GM04503 (cell line): ENCODE measurements at places on chromosomes 5 and 9.

- no peak for DNase-seq
Measured at GRCh38 chr9:95325221-95325620, 7.7 kb upstream of the FANCC start.

GRCh38 chr9:78112004-78112403, 80.4 kb upstream of the GNAQ start:
- DNase-seq: no peak

- no peak for DNase-seq
Measured at GRCh38 chr5:160800375-160801275, 51.4 kb downstream of the ATP10B start.

DNA sequence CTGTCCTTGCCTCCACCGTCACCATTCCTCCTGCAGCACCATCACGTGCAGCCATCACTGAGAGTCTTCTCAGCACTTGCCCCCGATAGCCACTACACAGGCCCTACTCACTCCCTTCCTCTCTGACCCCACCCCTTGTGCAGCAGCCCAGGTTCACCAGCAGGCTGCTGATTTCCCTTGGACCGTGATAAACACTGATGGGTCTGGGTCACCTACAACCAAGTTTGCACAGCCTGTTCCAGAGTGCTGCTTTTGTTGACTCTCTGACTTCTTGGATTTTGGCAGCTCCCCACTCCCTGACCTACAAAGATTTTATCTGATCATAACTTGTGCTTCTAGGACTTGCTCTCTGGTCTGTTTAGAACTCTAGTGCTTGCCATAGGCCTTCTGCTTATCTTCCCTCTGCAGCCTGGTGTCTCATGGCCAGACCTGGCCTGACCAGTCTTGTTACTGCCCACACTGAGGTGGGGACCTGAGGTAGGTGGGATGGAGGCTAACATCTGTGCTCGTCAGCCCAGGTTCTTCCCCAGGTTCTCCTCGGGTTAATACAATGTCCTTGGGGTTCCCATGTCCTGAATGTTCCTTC, 109.3 kb downstream of the TARS1 start:
- DNase-seq: no peak

DNA sequence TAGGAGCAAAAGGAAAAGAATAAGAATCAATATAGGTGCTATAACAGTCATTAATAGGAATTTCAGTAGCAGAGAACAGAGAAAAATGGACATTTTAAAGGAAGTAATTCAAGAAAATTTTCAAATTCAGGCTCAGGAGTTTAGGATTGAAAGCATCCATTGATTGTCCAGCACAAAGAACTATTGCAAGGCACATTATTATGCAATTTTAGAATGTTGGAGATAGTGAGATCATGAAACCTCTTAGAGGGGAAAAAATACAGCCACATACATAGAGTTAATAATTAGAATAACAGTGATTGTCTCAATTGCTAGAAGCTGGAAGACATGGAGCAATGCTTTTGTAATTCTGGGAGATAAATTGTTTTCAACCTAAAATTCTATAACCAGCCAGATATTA, 31.5 kb downstream of the CNTLN start:
- no peak for DNase-seq

DNA sequence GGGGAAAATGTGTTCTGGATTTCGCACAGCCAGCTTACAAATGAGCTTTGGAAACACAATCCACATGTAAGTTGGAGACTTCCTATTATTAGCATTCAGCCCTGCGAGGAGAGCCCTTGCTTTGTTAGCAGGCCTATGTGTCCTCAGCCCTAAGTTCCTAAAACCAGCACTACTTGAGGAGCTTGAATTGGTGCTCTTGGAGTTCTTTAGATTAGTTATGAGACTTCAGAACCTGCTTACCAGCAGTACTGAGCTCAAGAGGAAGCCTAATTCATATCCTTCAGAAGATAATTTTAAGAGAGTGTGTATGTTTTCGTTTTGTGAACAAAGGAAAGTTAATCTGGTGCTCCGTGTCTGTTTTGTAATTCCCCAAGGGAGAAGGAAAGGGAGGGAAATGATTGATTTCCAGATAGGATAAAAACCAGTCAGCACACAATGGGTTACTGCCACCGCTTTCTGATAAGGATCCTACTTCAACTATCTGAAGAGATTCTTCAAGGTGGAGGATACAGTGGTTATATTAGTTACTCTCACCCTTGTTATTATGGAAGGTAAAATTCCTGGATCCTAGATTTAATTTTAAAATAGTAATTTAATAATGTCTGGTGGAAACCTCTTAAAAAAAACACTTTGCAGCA, 35.2 kb downstream of the PIK3R1 start:
- no peak for DNase-seq

DNA sequence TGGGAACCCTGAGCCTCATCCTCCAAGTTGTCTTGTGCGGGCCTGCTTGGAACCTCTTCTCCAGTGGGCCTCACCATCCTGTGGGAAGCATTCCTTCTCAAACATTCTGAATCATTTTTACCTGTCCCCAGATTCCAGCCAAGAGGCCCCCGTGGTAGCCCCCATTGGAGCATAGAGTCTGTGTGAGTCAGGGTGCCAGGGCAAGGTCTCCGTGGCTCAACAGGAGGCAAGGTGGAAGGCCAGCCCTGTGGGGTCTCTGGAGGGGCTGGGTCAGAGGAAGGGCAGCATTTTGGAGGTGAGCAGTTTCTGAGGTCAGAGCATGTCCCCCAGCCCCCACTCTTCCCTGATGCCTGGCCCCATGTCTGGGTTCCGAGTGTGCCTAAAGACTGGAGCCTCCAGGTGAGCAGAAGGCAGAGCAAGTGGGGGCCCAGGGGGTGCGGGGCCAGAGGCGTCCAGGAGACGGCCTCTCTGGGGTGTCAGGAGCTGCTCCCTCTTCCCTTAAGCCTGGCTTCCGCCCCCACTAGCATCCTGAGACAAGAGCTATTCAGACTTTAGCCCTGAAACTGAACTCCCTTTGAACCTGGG, 2.1 kb downstream of the CACNA1B start:
- no peak for DNase-seq

DNA sequence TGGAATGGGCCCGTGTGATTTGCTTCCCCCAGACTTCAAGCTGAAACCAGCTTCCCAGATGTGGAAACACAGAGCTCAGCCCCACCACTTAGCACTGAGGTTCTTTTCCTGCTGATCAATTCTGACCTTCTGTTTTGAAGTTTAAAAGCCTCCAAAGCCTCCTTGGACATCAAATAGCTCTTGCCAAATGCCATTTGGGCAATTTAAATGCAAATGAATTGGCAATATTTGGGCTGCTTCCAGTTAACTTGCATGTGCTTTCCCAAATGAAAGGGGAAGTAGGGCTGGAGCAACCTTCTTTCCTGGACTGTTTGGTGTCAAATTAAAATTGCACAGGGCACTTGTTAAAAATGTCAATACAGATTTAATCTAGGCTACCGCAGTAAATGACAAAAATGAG, 710.5 kb downstream of the TLR4 start:
- no peak for DNase-seq

- DNase-seq: peak; percentile 18
Measured at GRCh38 chr5:156824800-156825199, 25.3 kb upstream of the PPP1R2B start.

DNA sequence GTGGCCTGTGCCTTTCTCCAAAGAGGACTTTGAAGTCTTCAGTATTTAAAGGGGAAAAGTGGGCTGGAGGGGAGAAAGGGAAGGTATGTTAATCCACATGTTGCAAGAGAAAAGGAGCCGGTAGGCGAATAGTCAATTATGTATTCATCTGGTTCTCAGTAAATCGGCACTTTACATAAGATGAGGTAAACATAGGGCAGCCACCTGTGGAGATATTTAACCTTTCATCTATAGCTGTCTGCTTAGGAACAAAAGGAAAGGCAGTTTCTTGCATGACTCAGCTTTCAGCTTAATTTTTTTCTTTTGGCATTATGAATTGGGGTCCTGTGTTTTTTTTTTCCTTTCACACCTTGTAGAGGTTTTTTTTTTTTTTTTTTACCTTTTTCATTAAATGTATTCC, 42.2 kb downstream of the FGD3 start:
- DNase-seq: no peak

DNA sequence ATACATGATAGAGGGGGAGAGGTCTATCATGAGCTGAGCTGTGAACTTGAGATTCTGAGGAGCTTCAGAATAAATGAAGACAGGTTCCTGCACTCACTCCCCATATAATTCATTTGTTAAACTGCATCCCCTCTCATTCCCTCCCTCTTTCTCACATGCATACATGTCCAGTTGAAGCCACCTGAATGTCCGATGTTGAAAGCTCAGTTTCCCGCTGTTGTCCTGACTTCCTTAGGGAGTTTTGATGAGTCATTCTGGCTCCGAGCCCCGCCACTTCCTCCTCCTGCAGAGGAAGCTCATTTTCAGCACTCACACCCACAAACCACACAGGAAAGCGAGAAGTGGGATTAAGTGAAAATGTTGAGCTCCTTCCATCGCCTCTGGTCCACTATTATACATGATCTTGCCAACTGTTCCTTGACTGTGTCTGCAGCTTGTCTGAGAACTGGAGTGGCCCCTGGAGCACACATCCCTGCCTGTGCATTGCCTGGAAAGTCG, 121.2 kb downstream of the CEMIP2 start:
- DNase-seq: no peak

DNA sequence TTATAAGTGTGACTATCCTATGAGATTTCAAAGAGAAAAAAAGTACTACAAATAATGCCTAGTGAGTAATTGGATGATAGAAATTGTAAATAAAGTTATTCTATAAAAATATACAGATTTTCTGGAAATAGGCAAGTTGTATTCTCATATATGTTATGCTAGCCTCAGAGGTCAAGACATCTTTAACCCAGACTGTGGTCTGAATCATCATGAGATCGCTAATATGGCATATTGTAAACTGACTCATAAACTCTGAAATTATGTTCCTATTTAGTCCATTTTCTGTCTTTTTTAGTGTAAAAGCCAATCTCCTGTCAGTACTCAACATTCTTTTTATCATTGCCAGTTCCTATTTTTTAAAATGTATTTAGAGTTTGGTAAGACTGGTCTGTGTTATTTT, 14.2 kb downstream of the LOX start:
- no peak for DNase-seq

- no peak for DNase-seq
Measured at GRCh38 chr9:133048595-133048994, 13.2 kb upstream of the CEL start.

GRCh38 chr9:129398101-129398960, 220.3 kb upstream of the IER5L start:
- DNase-seq: no peak

DNA sequence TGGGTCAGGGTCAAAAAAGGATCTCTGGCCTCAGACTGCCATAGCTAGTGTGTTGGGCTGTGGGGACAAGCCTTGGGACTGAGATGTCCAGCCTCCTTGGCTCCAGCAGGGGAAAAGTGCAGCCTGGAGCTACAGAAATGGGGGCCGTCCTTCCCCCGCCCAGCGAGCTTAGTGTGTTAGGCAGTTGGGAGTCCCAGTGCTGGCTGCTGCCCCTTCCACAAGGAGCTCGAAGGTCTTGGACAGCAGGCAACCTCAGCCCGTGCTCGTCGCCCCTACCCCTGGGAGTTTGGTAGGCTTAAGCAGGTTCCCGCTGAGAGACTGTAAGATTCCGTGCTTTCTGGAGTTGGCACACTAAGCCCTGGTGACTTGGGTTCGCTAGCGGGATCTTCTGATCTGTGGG, 293.0 kb upstream of the CDH12 start:
- DNase-seq: no peak

DNA sequence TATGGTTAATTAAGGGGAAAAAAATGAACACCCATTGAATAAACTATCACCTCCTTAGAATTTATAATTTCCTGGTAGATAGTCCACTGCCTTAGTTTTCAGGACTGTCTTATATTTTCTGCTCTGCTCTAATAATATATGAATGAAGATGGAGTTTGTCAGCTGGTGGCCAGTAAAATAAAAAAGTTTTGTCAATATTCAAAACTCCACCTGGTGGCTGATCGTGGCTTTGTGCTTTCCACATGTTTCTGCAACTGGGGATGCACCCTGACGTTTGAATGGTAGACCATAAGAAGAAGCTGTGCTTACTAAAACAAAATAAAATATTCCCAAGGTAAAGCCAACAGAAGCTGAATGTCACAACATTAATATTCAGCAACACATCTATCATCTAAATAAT, 286.6 kb upstream of the IZUMO3 start:
- DNase-seq: no peak

- no peak for DNase-seq
Measured at GRCh38 chr9:99336005-99336404, 113.9 kb downstream of the SEC61B start.

- DNase-seq: no peak
Measured at GRCh38 chr5:5756762-5757161, 334.3 kb downstream of the ICE1 start.

GRCh38 chr5:113212244-113212920, 222.4 kb downstream of the TSSK1B start:
- no peak for DNase-seq

DNA sequence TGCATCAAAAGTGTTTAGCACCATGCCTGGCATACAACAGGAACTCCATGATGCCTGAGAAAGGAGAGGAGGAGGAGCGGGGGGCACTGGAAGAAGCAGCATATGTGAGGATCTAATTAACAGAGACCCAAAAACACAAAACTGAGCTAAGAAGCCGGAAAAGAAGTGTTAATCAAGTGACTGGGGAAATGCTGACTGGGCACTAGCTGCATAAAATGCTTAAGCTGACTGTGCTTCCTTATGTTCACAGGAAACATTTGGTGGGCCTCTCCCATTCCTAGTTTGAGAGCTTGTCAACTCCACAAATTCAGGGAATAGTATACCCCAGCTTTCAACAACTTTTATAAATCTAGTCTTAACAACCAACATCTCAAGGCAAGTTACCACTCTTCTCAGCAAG, 26.6 kb downstream of the DEPDC1B start:
- no peak for DNase-seq

DNA sequence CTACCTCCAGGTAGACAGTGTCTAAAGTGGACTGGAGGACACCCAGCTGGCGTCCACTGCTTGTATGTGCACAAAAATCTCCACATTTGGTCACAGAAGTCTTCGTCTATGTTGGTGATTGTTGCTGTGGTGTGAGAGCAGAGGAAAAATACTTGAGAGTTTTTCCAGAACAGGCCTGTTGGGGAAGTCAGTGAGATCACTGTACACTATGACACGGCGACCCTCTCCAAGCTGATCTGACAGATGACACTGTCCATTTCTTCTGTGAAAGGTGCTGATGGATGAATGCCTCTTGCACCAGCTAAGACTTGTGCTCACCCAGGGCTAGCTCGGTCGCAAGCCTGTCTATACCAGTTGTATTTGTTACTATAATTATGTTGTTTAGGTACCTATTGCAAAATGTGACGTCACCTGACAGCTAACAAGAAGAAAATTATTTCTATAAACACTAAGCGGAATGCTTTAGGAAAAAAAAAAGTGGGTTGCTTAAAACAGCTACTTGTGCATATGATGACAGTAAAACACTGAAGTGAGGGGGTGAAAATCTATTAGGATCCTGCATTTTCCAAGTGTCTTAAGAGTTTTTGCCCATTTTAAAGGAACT, 142.3 kb downstream of the ROR2 start:
- DNase-seq: no peak

DNA sequence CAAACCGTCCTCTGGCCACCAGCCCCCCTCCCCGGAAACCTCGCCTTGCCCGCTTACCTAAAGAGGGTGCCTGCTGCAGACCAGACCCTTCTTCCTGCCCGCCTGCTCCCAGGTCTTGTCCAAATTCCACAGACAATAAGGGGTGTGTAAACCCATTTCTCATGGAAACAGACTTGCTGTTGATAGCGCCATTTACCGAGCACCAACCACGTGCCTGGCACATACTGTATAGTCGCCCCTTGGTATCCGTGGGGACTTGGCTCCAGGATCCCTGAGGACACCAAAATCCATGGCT, 25.1 kb downstream of the CDHR2 start:
- no peak for DNase-seq
